ENCODE measurements at places on chromosomes 11 and 22.
A peak's percentile ranks its signal among the peaks of the same experiment; 100 is the strongest.

DNA sequence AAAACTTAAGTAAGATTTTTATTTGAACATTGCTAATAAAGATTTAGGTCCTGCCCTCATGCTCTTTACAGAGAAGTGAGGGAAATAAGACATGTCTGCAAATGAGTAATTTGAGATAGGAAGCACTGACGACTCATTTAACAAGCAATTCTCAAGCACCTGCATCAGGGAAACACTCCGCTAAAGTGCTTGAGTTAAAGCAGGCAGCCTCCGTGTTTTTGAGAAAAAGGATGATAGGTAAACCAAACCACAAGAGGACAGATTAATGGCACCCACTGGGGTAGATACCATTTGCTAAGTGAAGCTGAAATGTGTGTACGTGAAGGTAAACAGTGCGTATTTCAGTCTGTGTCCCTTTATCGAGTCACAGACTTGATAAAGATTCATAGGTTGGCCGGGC is 184.6 kb upstream of the CARD18 start:
- DNase-seq: no peak

- DNase-seq: peak; percentile 48
Observed at GRCh38 chr11:63635762-63636465, 21.7 kb upstream of the PLAAT3 start.

DNA sequence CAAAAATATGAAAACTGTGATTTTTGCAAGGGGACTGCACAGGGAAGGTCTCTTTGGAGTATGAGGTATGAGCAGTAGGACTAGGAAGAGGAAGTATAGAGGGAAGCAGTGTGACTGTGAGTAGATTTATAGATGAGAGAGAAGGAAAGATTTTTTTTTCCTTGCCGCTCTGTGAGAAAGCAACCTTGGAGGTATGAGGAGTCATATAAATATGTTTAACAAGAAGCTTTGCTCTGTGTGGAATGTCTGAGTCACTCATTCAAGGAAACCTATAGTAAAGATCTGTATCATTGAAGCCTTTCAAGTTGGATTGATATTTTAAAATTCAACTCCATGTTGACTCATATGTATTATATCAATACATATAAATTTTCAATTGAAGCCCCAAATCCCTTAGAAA is 26.2 kb downstream of the DNHD1 start:
- no peak for DNase-seq

DNA sequence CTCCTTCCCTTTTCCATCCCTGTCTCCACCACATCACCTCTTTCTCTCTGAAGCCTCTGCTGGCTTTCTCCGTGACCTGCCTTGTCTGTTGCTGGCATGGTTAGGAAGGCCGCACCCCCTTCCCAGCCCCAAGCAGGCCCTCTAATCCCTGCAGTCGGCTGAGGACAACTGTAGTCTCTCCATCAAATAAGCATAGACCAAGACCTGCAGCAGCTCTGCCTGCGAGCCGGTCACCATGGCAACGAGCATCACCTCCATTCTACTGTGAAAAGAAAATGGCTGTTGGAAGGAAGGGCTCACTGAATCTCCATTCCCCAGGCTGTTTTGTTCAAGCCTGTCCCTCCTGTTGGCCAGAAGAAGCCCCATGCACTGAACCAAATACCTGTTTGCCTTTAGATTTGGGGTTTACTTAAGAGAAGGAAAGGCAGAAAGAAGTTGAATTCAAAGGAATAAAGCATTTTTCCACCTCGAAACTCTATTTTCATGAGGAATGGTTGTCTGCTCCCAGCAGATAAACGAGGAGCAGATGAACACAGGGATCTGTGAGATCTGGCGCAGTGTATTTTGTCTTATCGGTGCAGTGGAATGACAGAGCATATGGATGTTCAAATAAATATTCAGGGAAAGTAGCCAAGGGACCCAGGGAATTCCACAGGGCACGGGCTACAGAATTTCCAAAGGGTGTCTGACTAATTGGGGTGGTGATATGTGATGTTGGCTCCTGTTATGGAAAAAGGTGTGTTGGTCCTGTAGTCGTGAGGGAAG is 113.1 kb upstream of the TTC12 start:
- DNase-seq: no peak
